ENCODE measurements at places on chromosomes 11 and 22. TPM values are rescaled to one million over a fixed set of nuclear protein-coding genes. Genes with fewer than 3 reads are reported as not detected.

The APOL6 gene
- 20.8 TPM for total RNA-seq

The ST13 gene
- total RNA-seq: 117 TPM

The MMP1 gene
- 53.2 TPM for total RNA-seq

The NLRP6 gene
- total RNA-seq: not detected

The VPS26B gene
- total RNA-seq: 36.9 TPM

The BAIAP2L2 gene
- total RNA-seq: 24.3 TPM

The ABCC8 gene
- total RNA-seq: not detected

The HTR3A gene
- total RNA-seq: not detected

The GGTLC2 gene
- total RNA-seq: not detected

The CABP4 gene
- not detected for total RNA-seq

The USP35 gene
- total RNA-seq: 8.9 TPM

The PANX3 gene
- total RNA-seq: not detected

The TSSK2 gene
- total RNA-seq: not detected

The IL10RA gene
- not detected for total RNA-seq

The TEX12 gene
- 2.2 TPM for total RNA-seq

The E2F8 gene
- 0.13 TPM for total RNA-seq

The GRM5 gene
- total RNA-seq: not detected

The PDE3B gene
- total RNA-seq: not detected

The NEAT1 gene
- total RNA-seq: 74.3 TPM

The ADAMTS8 gene
- 0.63 TPM for total RNA-seq

The NTM gene
- 25.9 TPM for total RNA-seq

The RBM7 gene
- 58.3 TPM for total RNA-seq

The OR5B21 gene
- total RNA-seq: not detected

The MPZL2 gene
- total RNA-seq: not detected

The LINC01488 gene
- total RNA-seq: not detected

The TRPC6 gene
- total RNA-seq: under 0.01 TPM

The CTSW gene
- 1.1 TPM for total RNA-seq

The TMEM126B gene
- total RNA-seq: 60.1 TPM

The C11orf91 gene
- not detected for total RNA-seq

The KDM4E gene
- not detected for total RNA-seq

The ARVCF gene
- 4.0 TPM for total RNA-seq

The PIH1D2 gene
- total RNA-seq: 0.86 TPM

The LRRC10B gene
- total RNA-seq: not detected

The AIP gene
- total RNA-seq: 58.5 TPM

The ZP1 gene
- 5.3 TPM for total RNA-seq

The CCDC157 gene
- total RNA-seq: 9.2 TPM

The OR4D5 gene
- total RNA-seq: not detected

The MGAT3 gene
- total RNA-seq: not detected

The RBMXL2 gene
- not detected for total RNA-seq

The THAP7 gene
- 19.5 TPM for total RNA-seq

The WBP2NL gene
- total RNA-seq: not detected

The CCDC83 gene
- total RNA-seq: not detected

The P4HA3 gene
- total RNA-seq: 24.3 TPM

The BET1L gene
- total RNA-seq: 25.7 TPM

The KIF18A gene
- total RNA-seq: 12.5 TPM

Measured in GM23248 (cell line).